Kidney (tissue), 22 donors: ENCODE measurements at places on chromosomes 5 and 9. TPM values are rescaled to one million over a fixed set of nuclear protein-coding genes. Genes with fewer than 3 reads are reported as not detected.

The QSOX2 gene
- polyA plus RNA-seq, result 4.0 TPM

GRCh38 chr9:136671646-136672430, 9.1 kb downstream of the EGFL7 start:
- DNase-seq, result no peak

DNA sequence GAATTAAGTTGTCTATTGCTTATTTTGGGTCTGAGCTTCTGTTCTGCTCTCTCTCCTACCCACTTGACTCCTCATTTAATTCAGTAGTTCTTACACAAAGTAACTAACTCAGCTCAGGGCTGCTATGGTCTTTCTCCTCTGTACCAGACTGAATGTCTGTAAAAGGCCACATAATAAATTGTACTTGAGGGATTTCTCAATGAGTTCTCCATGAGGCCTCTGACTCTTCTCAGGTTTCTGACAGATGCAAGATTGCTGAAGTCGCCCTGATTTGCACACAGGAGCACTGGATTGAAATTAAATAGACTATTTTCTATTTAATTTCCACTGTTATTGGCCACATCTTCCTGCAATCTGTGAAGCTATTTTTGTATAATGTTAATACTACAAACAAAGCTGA, 2.9 kb downstream of the IQGAP2 start:
- DNase-seq, result no peak

GRCh38 chr9:4196886-4197285, 103.0 kb downstream of the GLIS3 start:
- no peak for DNase-seq

DNA sequence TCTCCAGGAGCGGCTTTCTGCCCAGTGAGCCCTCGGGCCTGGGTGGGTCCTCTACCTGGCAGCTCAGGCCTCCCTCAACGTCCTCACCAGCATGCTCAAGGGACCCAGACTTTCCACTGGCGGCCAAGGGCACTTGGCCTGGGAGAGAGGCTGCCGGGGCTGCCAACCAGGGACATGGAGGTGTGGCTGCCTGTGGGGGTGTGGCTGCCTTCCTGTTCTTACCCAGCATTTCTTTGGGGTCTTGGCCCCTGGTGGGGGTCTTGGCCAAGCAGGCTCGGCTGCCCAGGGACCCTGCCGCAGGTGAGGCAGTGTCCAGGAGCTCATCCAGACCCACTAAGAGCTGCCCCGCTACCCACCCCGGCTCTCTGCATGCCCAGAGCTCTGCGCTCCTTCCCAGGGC, 7.2 kb upstream of the QSOX2 start:
- DNase-seq, result no peak
